A549 treated with DMSO at 1 μM for 4 hours (cell line): ENCODE measurements at places on chromosomes 7 and 10. TPM values are rescaled to one million over a fixed set of nuclear protein-coding genes. Genes with fewer than 3 reads are reported as not detected.

ZNF239 gene
- 2.3 to 3.1 TPM (median 2.5 TPM) in 5 replicates for total RNA-seq

UTF1 gene
- 0.07 TPM in 1 of 5 replicates, not detected in the others for total RNA-seq

LZTS2 gene
- total RNA-seq, result 33.8 to 44.5 TPM (median 40.3 TPM) in 5 replicates

SLC18A3 gene
- total RNA-seq, result 0.03 TPM in 1 of 5 replicates, not detected in the others

MSS51 gene
- 0.36 to 0.74 TPM (median 0.44 TPM) in 5 replicates for total RNA-seq

NME8 gene
- total RNA-seq, result not detected in 5 replicates

CDC14C gene
- not detected in 5 replicates for total RNA-seq

UPK3BL2 gene
- total RNA-seq, result 1.1 to 3.8 TPM (median 3.1 TPM) in 5 replicates

ITPRID1 gene
- not detected in 5 replicates for total RNA-seq

PNLIP gene
- not detected in 5 replicates for total RNA-seq

GNGT1 gene
- total RNA-seq, result 0.09 TPM in 1 of 5 replicates, not detected in the others

MYL10 gene
- total RNA-seq, result 0.24 TPM in 1 of 5 replicates, not detected in the others

NRCAM gene
- 70.5 to 98.1 TPM (median 90.7 TPM) in 5 replicates for total RNA-seq

TSPAN33 gene
- total RNA-seq, result 4.6 to 6.8 TPM (median 6.1 TPM) in 5 replicates

OPN1SW gene
- not detected in 5 replicates for total RNA-seq

FAM24B gene
- 12.4 to 16.3 TPM (median 13.5 TPM) in 5 replicates for total RNA-seq

TEX36 gene
- total RNA-seq, result not detected in 5 replicates

FXYD4 gene
- not detected in 5 replicates for total RNA-seq
